Body of pancreas (tissue), 4 donors: ENCODE measurements at places on chromosomes 13 and 19.

GRCh38 chr19:18002347-18002850 is 5.6 kb upstream of the ARRDC2 start:
- H3K27me3 ChIP-seq: no peaks in the 10 kb centered on the region
- peaks cover 20% of the 10 kb centered on the region for H3K4me1 ChIP-seq
- no peak overlapping the region for H3K4me3 ChIP-seq

DNA sequence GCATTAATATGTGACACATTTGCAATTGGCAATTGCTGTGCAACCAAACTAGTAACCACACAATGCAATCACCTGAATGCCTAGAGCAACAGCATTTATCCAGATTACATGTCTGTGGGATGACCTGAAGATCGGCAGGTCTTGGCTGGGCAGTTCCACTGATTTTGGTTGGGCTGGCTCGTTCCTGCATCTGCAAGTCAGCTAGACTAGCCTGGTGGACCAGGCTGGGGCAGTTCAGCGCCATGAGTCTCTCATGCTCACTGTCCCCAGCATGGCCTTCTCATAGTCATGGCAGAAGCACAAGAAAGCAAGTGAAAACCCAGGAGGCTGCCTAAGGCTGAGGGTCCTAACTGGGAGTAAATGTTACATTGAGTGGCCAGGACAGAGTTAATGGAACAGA is 229.1 kb upstream of the TSHZ3 start:
- no peaks in the 10 kb centered on the region for H3K4me1 ChIP-seq
- H3K27me3 ChIP-seq: no peaks in the 10 kb centered on the region
- H3K4me3 ChIP-seq: no peak overlapping the region
- no peak for DNase-seq
- H3K27ac ChIP-seq: no peak overlapping the region

GRCh38 chr13:100673713-100674571 is 653 bp downstream of the TMTC4 start:
- H3K4me3 ChIP-seq: peak overlapping the region; percentile 51
- peaks cover 31% of the 10 kb centered on the region for H3K4me1 ChIP-seq
- DNase-seq: peak; percentile 49
- H3K27ac ChIP-seq: peak overlapping the region; percentile 91

DNA sequence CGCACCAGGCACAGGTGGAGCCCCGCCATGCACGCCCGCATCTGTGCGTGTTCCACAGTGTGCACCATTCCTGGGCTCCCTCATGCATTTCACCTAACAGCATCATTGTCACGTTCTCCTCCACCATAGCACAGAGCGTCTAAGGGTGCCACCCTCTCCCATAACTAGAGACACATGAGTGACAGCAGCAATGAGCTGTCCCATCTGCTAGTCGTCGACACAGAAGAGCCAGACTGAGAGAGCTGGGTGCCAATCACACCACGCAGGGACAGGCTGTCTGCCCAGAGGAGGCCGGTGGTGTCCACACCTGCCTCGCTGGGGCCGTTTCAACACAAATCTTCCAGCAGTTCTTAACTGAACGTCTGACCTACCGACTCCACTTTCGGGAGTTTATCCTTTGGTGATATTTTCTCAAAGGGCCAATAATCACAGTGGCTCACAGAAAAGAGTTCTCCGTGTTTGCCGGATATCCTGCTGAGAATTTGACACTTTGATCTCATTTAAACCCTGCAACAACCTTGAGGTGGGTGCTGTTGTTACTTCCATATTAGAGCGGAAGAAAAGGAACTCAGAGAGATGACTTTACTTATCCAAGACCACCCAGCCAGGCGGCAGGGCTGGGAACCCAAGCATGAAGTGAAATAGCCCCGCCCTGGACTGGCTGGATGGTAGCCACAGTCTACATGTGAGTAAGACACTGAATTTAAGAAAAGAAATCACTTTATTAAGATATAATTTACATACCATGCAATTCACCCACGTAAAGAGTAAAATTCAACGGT is 16.2 kb downstream of the CLEC11A start:
- H3K27me3 ChIP-seq: no peaks in the 10 kb centered on the region
- H3K36me3 ChIP-seq: no peaks in the 10 kb centered on the region
- no peak overlapping the region for H3K27ac ChIP-seq
